Spinal cord (tissue), 10 donors: ENCODE measurements at places on chromosomes 5 and 9.
A peak's percentile ranks its signal among the peaks of the same experiment; 100 is the strongest.

DNA sequence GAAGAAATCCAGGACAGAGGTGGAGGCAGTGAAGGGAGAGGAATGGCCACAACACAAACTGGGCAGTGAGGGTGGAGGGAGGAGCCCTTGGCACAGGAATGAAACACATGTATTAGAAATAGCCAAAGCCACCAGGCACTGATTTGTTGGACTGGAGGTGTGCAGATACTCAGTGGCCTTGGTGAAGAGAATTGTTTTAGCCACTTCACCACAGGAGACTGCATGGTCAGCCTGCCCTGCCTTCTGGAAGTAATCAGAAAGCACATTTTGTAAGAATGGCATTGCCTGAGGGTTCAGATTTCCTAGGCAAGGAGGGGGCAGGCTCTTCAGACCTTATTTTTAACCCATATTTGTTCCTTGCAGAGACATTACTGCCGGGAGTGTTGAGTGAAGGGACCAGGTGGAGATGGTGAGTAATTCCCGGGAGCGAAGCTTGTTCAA is 2.2 kb downstream of the SGCD start:
- DNase-seq = peak; percentile 6

DNA sequence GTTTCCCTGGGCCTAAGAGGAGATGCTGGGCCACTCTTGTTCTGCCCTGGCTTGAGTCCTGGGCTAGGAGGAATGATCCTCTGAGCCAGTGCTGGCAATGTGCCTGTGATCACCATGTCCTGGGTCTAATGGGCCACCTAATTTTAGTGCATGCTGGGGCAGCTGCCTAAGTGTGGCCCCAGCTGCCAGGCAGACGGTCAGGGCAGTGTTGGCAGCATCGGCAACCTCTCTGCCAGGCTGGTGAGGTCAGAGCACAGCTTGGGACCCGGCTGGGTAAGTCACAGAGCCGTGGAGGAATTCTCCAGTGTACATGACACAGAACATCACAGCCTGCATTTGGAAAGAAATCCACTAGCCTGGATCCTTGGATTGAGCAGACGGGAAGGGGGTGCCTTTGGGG is 21.4 kb upstream of the PITX1 start:
- no peak for DNase-seq

DNA sequence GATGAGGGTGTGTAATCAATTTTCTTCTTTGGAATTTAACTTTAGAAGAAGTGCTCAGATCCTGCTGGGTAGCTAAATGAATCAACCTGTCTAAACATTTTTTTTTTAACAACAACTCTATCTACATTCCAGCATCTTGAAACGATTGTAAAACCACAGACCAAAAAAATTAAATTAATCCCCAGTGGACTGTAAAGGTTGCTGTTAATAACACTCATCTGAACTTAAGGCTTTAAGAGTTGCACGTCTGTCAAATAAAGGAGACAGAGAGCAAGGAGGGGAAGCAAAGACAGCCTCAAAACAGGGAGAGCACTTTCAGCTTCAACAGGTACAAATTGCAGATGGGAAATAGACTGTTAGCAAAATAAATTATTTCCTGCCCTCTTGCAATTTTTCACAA is 548.5 kb downstream of the DTWD2 start:
- DNase-seq = peak; percentile 28

- DNase-seq = no peak
These were observed 37.0 kb upstream of the TAF1L start for GRCh38 chr9:32672469-32672868.

- peak; percentile 26 for DNase-seq
These were observed 84.6 kb downstream of the CEMIP2 start for GRCh38 chr9:71683598-71684235.

DNA sequence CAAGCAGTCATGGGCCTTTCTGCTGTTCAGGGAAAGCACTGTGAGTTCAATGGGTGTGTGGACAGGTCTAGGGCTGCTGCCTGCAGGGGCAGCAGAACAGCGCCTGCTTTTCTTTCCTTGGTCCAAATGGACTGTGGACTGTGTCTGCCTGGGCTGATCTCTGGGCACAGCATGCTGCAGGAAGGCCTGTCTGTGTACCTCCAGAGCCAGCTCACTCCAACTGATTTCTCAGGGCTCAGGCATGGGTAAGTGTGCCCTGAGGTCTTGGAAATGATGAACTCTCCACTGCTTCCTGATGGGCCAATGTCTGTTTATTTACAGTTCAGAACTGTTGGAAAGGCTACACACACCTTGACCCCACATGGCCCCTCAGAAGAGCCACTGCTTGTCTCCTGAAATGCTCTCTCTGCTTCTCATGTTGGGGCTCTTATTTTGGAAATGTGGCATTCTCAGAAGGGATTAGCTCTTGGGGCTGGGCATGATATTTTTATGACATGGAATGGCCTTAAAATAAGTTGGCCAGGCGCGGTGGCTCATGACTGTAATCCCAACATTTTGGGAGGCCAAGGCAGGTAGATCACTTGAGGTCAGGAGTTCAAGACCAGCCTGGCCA is 27.0 kb downstream of the SLC22A4 start:
- DNase-seq = no peak

DNA sequence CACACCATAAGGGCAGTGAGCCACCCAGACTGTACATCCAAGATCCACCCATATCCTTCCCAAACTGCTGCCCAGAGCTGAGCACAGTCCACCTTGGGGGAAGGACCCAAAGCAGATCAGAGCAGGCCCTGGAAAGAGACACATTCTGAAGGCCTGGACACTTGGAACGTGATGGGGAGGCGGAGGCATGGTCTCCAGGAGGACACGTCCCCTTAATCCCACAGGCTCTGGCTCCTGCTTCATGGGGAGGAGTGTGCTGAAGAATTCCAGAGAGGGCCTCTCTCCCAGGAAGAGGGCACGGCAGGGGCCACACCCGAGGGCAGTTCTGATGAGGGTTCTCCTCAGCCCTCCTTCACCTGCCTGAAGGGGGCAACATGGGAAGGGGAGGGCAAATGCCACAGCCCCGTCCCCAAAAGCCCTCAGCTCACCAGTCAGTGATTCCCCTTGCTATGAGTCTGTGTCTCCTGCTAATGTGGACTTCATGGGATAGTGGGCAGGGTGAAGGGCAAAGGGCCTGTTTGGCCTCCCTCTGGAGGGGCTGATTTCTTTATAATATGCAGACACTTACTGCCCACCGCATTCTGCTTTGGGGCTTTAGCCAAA is 276.8 kb downstream of the ENC1 start:
- DNase-seq = no peak

DNA sequence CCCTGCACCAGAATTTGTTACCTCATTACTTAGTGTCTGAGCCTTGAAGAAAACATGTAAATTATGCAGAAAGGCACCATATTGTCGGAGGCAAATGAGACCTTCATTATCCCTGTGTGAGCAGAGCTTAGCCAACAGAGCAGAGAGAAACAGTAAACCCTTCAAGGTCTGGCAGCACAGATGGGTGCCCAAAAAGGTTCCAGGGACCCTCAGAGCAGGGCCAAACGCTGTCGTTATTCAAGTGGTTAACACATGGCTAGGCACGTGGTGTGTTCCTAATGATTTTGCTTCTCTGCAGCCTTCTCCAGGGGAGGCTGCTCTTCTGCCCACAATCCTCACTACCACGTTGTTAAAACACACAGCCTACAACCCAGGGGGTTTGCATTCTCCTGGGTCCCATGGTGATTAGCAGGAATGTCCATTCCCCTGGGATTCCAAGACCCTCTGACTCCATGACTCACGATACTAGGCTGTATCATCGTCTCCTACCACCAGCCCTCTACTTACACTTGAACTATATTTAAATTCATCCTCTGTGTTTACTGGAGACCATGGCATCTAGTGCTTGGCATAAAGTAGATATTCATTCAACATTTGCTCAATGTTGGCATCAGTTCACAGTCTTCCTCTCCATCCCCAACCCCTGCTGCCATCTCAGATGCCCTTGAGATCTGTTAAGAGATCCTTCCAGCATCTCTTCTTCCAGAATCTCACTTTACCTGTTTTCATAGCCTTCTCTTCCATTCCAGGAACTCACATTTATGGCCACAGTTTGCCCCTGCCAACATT is 174.5 kb upstream of the RAD23B start:
- no peak for DNase-seq

- DNase-seq = no peak
These were observed 180.1 kb upstream of the NREP start for GRCh38 chr5:111937094-111937493.

- DNase-seq = peak; percentile 14
These were observed 71.0 kb upstream of the TBCA start for GRCh38 chr5:77847129-77847460.

DNA sequence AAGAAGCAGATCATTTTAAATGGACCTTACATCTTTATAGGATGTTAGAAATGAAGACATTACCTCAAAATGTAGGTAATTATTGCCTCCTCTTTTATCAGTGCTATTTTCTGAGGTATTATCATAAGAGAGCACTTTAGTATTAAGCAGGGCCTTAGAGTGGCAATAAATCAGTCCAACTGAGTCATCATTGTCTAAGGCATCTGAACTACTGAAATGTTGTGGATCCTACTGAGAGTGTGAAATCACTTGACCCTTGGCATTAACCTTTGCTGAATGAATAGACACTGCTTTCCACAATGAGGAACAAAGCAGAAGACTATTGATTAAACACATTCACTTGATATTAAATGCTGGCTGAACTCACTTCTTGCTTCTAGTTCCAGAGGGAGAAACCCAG is 224.6 kb upstream of the ARRDC3 start:
- DNase-seq = no peak

DNA sequence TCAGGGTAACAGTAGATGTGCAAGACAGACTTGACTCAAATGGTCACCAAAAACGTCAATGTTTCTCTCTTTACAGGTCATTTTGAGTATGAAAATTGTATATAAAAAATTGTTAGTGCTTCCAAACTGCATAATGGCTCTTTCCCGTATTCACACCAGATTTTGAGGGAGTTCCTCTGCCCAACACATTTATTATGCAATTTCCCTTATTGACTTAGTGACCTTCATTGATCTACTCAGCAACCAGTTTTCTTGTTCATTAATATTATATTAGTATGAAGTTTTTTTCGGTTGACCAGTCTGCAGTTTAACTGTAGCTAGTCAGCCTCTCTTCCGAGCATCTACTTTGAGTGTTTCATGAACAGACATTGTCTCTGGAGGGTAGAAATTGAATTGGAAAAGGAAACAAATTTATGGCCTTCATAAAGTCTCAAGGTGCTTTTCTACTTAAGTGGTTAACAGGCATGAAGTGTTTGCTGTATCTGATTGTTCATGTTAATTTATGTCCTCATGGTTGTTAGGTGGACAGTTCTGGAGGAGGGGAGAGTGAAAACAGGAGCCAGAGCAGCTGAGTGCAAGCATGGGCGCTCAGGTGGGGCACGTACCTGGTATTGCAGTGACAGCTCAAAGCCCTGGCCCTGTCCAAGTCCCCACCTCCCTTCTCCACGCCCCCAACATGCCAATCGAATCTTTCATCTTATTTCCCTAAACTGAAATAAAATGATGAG is 240.2 kb downstream of the RFK start:
- DNase-seq = no peak

DNA sequence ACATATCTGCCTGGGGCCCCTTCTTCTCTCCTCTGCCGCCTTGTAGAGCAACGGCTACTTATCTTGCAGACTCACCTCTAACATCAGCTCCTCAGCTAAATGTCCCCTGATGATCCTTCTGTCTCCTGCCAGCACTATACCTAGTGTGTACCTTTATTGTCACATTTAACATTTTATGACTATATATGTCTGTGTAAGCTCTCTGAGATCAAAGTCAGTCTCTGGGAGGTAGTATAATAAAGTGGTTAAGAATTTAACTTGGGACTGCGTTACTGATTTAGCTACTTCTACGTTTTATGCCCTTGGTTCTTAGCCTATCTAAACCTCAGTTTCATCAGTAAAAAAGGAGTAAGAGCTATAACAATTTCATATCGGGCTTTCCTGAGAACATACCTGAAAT is 2.2 kb downstream of the TMED7 start:
- DNase-seq = no peak

GRCh38 chr5:61866930-61867329 is 439.1 kb upstream of the KIF2A start:
- DNase-seq = no peak

DNA sequence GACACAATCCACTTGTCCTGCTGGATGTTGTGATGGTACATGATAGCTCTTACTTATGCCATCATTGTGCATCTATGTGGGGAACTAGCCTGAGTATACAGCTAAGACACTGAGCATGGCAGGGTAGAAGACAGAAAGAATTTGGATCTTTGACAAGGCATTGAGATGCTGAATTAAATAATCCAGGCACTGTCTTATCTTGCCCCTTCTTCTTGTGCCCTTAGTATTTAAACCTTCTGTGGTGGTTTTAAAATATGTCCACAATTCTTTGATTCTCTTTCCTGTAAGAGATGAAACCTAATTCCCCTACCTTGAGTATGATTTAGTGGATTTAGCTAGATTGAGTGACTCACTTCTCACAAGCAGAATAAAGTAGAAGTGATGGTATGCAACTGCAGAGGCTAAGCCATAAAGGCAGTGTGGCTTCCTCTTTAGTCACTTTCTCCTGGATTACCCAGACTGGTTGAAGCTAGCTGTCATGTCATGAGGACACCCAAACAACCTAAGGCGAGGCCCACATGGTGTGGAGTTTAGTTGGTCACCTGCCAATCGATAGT is 174.0 kb upstream of the NREP start:
- no peak for DNase-seq

- DNase-seq = no peak
These were observed 24.6 kb upstream of the NANS start for GRCh38 chr9:98031935-98032334.

DNA sequence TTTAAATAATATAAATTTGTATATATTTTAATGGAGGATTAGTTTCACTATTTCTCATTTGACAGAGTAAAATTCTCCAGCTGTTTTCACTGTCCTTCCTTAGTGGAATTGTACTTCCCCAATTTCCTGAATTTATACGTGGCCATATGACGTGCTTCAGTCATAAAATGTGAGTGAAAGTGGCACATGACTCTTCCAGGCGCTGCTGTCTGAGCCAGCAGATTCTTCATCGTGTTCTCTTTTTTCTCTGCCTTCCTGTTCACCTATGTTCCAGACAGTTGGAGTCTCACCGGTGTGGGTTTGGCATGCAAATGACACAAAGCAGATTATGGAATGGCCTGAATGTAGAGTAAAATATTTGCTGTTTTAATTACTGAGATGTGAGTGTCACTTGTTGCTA is 684.1 kb downstream of the SEMA5A start:
- DNase-seq = no peak

DNA sequence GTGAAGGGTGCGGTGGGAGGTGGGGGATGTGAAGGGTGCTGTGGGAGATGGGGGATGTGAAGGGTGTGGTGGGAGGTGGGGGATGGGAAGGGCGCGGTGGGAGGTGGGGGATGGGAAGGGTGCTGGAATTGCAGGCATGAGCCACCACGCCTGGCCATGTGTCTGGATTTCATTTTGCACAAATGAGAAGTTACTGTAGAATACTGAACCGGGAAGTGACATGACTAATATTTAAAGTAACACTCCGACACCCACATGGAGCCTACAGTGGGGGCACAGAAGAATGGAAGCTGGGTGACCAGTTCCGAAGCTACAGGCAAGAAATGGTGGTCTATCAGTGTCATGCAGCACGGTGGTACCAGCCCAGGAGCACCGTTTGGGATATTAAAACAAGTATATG is 69.9 kb upstream of the SPTLC1 start:
- no peak for DNase-seq

- peak; percentile 6 for DNase-seq
These were observed at the start of gene LCN9 for GRCh38 chr9:135662758-135663450. TSS of gene LCN9 (plus strand) at chr9:135663309. CDS start at chr9:135663322, 13 bp downstream.
